ENCODE measurements at places on chromosomes 1 and 21.

GRCh38 chr1:112083487-112083886, 94.0 kb upstream of the KCND3 start:
- no peak for DNase-seq

DNA sequence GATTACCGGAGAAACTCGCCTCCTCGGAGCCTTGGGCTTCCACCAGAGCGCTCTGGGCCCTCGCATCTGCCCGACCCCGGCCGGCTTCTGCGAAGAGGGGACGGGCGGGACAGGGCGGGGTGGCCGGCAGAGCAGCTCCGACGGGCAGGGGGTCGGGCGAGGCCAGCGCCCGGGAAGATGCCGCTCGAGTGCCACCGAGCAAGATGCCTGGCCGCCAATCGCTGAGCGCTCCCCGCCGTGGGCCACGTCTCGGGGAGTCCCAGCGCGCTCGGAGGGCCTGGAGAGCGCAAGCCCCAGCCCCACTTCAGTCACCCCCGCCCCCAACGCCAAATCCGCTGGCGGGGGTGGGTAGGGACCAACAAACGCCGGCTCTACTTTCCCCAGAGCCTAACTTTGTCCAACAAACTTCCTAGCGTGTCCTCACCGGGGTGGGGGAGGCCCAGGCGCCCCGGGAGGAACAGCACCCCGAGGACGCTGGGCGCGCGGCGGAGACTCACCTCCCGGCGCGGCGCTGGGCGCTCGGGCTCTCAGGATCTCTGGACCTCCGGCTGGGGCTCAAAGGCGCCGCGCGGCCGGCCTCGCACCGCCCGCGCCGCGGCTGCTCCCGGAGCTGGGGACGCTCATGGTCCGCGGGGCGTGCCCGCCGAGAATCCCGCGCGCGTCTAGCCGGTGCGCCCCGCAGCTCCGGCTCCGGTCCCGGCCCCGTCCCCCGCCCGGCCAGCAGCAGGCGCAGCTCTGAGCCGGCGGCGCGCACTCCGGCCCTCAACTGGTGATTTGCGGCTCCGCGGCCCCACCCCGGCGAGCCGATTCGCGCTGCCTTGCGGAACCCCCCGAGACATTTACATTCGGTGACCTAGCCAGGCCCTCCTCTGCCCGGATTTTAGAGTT, at the start of gene BCAR3:
Gene BCAR3, minus strand, starts transcription at position 737 of the 888 bp plus-strand sequence. CDS start 6,907 bp downstream, outside the sequence.
- DNase-seq = no peak

GRCh38 chr21:46675595-46676280, 40.3 kb downstream of the PRMT2 start:
- DNase-seq = no peak

GRCh38 chr1:151713044-151713443, 3.6 kb downstream of the CELF3 start:
- DNase-seq = no peak

DNA sequence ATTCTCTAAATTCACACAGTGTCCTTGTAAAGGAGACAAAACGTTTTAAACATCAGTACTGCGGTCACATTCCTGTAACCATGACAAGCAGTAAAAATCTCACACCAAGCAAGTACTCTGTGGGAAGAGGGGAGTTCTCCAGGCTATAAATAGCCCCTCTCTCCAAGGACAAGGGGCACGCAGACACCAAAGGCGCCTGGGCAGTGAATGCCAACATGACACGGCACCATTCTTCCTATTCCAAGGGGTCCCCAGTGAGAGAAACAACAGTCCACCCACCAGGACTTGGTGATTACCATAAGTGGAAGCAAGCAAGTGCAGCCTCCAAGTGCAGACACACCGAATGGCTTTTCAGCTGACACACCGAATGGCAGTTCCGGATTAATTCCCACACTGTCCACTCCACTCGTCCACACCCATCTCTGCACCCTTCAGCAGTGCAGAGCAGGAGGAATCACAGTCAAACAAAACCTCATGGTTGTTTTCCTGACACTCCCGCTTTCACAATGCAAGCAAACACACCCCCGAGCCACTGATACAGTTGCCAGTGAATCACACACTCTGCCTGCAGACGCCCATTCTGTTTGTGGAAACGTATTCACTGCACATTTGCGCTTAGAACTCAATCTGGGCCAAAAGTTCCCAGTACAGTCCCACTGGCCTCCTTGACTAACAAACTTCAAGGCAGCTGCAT, 1.8 kb downstream of the PTTG1IP start:
- no peak for DNase-seq

DNA sequence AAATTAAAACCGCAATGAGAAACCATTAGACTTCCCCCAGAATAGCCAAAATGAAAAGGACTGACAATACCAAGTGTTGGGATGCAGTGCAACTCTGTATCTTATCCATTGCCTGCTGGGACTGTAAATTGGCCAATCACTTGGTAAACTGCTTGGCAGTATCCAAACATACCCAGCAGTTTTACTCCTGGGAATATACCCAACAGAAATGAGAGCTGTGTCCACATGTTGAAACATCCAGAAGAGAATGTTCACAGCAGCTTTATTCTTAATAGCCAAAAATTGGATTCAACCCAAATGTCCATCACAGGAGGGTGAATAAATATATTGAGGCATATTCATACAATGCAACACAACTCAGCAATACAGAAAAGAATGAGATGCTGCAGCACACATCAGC, 13.7 kb upstream of the FAM20B start:
- DNase-seq = no peak

- DNase-seq = no peak
These were observed 33.6 kb downstream of the LGR6 start for GRCh38 chr1:202227053-202227672.

Data from stimulated activated CD8-positive, alpha-beta memory T cell treated with anti-CD3 and anti-CD28 coated beads, Interleukin-2, amount 100 ng/mL, for 1 hour (primary cell).